B cell (primary cell): ENCODE measurements at places on chromosomes 4 and X. TPM values are rescaled to one million over a fixed set of nuclear protein-coding genes. Genes with fewer than 3 reads are reported as not detected.
A peak's percentile ranks its signal among the peaks of the same experiment; 100 is the strongest.

F11 gene
- total RNA-seq: not detected in 2 replicates

DNA sequence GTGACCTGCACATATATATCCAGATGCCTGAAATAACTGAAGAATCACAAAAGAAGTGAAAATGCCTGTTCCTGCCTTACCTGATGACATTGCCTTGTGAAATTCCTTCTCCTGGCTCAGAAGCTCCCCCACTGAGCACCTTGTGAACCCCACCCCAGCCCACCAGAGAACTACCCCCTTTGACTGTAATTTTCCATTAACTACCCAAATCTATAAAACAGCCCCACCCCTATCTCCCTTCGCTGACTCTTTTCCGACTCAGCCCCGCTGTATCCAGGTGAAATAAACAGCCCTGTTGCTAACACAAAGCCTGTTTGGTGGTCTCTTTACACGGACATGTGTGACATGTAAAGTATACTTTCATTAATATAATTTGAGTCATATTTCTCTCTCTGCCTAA, 320.3 kb upstream of the TECRL start:
- H3K4me1 ChIP-seq: no peaks in the 10 kb centered on the region
- no peaks in the 10 kb centered on the region for H3K27me3 ChIP-seq
- H3K27ac ChIP-seq: no peak overlapping the region
- H3K4me3 ChIP-seq: no peak overlapping the region
- no peak for DNase-seq
- no peaks in the 10 kb centered on the region for H3K36me3 ChIP-seq

C4orf51 gene
- total RNA-seq: not detected in 2 replicates

GUCY1A1 gene
- total RNA-seq: 0.10 and 0.25 TPM in 2 replicates

PABPC5 gene
- total RNA-seq: not detected in 2 replicates

ZNF732 gene
- not detected in 2 replicates for total RNA-seq

GRCh38 chr4:119897260-119897659, 169.4 kb downstream of the MAD2L1 start:
- H3K4me1 ChIP-seq: no peaks in the 10 kb centered on the region
- DNase-seq: no peak
- no peak overlapping the region for H3K4me3 ChIP-seq
- no peaks in the 10 kb centered on the region for H3K27me3 ChIP-seq
- no peak overlapping the region for H3K27ac ChIP-seq

DNA sequence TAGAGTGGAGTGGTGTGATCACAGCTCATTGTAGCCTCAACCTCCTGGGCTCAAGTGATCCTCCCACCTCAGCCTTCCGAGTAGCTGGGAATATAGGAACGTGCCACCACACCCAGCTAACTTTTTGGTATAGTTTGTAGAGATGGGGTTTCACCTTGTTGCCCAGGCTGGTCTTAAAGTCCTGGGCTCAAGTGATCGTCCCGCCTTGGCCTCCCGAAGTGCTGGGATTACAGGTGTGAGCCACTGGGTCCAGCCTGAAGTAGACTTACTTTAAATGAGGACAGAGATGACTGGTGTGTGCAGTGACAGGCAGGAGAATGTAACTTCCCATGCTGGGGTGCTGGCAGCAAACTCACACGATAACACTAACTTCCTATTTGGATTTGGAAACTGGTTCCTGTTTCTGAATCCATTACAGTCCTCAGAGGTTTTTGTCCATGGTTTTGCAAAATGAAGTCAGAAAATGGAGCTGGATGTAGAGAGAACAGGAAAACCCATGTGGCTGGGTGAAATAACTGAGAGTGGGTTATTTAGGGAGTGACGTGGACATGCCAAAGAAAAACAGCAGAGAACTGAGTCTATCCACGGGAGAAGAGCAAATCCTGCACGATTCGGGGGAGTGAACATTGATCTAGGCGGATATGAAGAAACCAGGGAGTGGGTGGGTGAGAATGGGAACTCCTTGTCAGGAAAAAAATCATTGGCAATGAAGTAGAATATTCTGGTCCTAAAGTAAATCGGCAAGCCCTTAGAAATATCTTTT, 95.6 kb downstream of the GATB start:
- no peaks in the 10 kb centered on the region for H3K27me3 ChIP-seq
- no peaks in the 10 kb centered on the region for H3K4me1 ChIP-seq
- no peak for DNase-seq
- no peak overlapping the region for H3K27ac ChIP-seq

DNA sequence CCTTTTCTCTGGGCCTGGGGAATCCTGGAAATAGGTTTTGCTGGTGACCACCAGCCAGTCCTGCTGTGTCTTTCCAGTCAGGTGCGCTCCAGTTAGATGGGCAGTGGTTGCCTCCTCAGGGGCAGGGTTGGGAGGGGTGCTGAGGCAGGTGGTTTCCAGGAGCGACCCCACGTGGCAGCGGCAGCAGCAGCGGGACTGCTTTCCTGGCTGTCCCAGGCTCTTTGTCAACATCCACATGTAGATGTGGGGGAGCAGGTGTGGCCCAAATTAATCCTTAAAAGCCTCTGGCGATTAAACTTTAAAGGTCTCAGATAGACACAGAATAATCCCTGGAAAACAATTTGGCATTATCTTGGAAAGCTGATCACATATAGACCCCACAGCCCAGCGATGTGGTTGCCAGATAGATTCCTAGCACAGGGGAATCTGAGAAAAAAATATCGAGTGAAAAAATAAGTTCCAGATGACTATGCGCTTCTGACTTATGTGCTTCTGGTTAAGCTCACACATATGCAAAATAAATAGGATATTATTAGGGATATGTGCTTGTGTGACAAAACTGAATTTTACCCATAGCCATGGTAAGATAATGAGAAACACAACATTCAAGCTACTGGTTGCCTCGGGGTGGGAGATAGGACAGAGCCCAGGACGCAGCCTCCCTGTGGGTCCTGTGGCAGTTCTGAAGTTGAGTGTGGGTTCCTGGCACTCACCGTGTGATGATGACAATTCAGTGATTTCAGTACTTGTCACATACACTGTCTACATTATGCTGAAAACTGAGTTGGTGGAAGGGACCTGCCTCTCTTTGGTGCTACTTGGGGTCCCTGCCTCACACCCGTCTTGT, 336.4 kb downstream of the ARHGAP10 start:
- H3K36me3 ChIP-seq: no peaks in the 10 kb centered on the region
- no peak for DNase-seq
- H3K4me3 ChIP-seq: no peak overlapping the region
- H3K27ac ChIP-seq: no peak overlapping the region
- no peaks in the 10 kb centered on the region for H3K27me3 ChIP-seq

DNA sequence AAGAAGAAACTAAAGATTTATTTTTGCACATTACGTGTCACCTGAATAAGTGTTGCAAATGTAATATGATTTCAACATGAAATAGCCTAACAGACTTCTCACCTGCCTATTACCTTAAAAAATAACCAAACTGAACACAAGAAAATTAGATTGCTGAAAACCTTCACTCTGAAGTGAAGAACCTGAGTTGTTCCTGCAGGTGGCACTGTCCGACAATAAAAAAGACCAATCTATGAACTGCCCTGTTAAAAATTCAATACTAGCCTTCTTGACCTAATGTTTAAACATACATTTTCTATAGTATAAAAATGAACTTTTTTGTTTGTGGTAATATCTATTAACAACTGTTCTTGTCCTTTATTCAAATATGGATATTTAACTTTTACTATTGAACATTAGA, 69.2 kb upstream of the PNPLA4 start:
- H3K36me3 ChIP-seq: no peaks in the 10 kb centered on the region
- H3K27ac ChIP-seq: no peak overlapping the region
- no peaks in the 10 kb centered on the region for H3K4me1 ChIP-seq
- DNase-seq: peak; percentile 33
- H3K4me3 ChIP-seq: no peak overlapping the region

DNA sequence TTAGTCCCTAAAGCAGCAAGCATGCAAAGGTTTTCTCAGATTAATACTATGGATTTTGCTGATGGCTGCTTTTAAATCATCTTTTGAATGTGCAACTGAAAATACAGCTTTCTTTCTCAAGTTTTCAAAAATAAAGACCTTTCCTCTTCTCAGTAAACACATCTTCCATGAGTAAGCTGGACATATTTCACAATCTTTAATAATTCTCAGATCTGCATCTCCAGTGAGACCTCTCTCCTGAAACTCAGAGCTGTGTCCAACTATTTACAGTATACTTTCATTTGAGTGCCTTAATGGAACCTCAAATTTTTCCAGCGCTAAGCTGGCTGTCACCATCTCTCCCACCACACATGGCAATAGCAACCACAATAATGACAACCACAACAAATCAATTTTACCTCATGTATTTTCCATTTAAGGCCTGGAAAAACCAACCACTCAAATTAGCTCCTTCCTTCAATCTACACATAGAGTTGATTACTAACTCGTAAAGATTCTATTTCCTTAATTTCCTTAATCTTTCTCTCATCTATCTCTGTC, 192.4 kb upstream of the RPL34 start:
- no peak overlapping the region for H3K4me3 ChIP-seq
- DNase-seq: no peak
- no peaks in the 10 kb centered on the region for H3K4me1 ChIP-seq
- no peaks in the 10 kb centered on the region for H3K27me3 ChIP-seq
- H3K27ac ChIP-seq: no peak overlapping the region
- no peaks in the 10 kb centered on the region for H3K36me3 ChIP-seq

DNA sequence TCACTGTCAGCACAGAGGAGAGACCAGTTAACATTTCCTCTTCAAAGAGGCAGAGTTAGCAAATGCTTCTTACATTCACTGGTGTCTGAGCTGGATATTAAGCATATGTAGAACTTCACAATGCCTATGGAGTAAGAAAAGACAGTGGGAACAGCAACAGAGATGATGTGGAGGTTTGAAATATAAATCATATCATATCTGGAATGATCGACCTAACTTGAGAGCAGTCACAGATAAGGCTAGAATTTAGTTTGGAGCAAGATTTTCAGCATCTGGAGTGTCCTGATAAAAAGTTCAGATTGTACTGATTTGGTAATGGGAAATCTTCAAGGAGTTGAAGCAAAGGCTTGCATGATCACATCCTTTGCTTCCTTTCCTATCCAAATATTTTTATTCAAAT, 90.5 kb upstream of the ANKRD50 start:
- H3K27ac ChIP-seq: no peak overlapping the region
- H3K4me3 ChIP-seq: no peak overlapping the region
- no peaks in the 10 kb centered on the region for H3K4me1 ChIP-seq
- H3K27me3 ChIP-seq: no peaks in the 10 kb centered on the region
- no peak for DNase-seq

DNA sequence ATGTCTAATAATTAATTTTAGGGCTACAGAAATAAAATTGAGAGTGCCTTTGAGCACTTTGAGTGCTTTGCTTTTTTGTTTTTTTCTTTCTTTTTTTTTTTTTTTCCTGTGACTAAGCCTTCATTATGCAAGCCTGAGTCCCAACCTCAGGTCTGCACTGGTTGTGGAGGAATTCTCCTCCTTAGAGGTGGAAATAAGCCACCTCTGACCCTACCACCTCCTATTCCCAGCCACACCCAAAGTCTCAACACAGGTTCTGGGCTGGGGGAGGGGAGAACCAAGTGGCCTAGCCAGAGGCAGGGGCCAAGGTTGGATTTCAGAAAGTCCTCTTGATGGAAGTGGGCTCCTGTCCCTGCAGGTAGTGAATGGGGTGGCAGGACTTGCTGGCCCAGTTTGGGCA, 180.2 kb downstream of the ARAP2 start:
- H3K4me1 ChIP-seq: no peaks in the 10 kb centered on the region
- H3K4me3 ChIP-seq: no peak overlapping the region
- H3K36me3 ChIP-seq: peaks cover 14% of the 10 kb centered on the region
- no peak overlapping the region for H3K27ac ChIP-seq
- DNase-seq: no peak
